ENCODE measurements at places on chromosomes 5 and 9.

- DNase-seq: peak; percentile 33
Observed at GRCh38 chr9:126844085-126844484, 16.4 kb upstream of the ZBTB34 start.

DNA sequence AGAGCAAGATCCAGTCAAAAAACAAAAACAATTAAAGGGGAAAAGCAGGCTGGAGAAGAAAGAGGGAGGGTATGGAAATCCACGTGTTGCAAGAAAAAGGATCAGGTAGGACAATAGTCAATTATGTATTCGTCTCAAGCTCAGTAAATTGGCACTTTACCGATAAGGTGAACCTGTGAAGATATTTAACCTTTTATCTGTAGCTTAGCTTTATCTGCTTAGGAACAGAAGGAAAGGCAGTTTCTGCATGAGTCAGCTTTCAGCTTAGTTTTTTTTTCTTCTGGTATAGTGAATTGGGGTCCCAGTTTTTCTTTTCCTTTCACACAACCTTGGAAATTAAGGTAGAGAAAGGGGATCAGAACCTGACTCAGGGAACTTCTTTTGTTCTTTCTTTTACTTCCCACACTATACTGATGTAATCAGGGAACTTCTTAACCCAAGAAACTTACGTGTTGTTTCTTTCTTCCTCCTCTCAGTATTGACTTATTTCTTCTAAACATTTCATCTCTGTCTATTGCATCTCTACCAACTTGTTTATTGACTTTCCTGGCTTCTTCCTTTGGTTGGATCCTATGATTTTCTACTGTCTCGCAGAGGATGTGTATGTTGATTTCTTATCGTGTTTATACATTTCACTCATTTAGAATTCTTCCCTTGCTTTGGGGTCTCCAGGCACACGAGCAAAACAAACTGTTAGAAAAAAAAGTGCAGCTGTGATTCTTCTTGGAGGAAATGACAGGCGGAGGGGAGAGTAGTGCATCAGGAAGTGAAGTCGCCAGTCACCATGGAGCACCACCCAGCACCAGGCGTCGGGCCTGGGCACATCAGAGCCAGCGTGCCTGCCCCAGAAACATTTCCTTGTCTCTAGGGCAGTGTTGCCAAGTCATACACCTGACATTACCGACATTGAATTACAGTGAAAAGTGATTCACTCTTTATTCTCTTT is 123.0 kb upstream of the LHFPL2 start:
- DNase-seq: no peak

DNA sequence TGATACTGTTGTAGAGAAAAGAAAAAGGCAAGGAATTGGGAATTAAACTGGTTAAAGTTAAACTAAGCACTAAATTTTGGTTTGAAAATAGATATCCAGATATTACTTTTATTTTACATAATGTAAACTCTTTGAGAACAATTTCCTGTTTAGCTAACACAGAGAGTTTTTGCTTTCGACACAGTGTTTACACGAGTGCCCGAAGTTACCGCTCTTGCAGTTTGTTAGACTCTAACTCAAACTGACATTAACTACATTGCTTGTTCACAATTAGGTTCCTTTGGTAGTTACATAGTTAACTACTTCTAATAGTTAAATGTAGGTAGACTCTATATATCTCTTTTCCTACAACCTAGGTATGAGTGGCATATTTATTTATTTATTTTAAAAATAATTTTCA is 117.1 kb upstream of the CHD1 start:
- no peak for DNase-seq

- DNase-seq: no peak
Observed at GRCh38 chr5:108148715-108149139, 233.2 kb downstream of the FBXL17 start.

GRCh38 chr5:54214722-54215121 is 95.7 kb downstream of the ARL15 start:
- no peak for DNase-seq

DNA sequence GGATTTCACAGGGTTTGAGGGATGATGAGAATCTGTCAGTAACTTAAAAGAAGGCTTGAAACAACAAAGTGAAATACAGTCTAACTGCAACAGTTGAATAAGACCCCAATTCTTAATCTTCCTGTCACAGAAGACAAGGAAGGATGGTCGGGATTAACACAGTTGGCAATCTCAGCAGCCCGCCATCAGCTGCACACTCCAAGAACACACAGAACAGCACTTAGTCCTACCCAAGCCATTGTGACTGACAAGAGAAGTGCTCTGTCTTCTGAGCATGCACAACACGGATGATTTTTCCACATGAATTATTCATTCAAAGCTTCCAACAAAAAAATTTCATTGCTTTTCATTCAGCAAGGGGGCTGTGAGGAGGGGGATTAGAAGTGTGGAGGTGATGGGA is 576.1 kb downstream of the TLE4 start:
- no peak for DNase-seq

DNA sequence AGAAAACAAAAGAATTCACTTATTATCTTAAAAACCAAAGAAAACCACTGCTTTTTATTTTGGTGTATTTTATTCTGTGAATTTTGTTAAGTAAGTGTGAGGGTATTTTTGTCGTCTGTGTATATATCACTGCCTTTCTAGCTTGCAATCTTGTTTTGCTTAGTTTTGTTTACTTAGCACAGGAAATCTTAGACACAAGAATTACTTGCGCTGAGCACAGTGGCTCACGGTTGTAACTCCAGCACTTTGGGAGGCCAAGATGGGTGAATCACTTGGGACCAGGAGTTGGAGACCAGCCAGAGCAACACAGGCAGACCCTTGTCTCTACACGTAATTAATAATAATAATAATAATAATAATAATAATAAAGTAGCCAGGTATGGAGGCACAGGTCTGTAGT is 230.3 kb downstream of the PAPPA start:
- DNase-seq: no peak

GRCh38 chr5:88667496-88668201 is 215.3 kb downstream of the MEF2C start:
- peak; percentile 70 for DNase-seq

DNA sequence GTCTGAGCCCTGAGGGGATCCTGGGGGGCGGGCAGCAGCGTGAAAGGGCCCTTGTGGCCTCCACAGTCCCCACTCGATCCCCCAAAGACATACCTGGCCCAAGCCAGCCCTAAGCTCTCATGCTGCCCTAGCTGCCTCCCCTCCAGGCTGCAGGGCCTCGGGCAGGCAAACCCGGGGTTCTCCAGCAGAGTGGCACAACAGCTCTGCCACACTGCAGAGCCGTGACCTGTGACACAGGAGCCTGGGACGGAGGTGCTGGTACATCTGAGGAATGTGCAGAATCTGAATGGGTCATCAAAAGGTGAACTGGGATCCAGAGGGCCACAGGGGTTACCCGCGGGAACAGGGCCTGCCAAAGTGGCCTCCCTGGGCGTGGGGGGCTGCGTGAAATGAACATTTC is 163.2 kb downstream of the DAB2IP start:
- no peak for DNase-seq

GRCh38 chr5:106822851-106823250 is 847.9 kb downstream of the EFNA5 start:
- DNase-seq: no peak

DNA sequence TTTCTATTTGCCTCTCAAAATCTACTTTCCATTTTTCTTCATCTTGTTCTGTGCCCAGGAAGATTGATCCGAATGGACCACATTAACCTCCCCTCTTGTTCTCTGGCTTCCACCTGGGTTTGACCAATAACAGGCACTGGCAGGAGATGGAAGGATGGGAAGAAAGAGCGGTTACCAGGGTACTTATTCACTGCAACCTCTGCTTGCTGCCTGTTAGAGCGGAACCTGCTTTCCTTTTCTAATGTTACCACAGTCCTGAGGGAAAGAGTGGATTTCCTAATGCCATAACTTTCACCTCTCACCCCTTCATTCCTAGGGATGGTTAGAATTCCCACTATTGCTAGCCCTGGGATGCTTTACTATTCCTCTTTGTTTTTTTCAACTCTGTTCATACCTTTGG is 262.1 kb downstream of the RFX3 start:
- DNase-seq: no peak

GRCh38 chr9:22454016-22454415 is 7.4 kb downstream of the DMRTA1 start:
- no peak for DNase-seq

DNA sequence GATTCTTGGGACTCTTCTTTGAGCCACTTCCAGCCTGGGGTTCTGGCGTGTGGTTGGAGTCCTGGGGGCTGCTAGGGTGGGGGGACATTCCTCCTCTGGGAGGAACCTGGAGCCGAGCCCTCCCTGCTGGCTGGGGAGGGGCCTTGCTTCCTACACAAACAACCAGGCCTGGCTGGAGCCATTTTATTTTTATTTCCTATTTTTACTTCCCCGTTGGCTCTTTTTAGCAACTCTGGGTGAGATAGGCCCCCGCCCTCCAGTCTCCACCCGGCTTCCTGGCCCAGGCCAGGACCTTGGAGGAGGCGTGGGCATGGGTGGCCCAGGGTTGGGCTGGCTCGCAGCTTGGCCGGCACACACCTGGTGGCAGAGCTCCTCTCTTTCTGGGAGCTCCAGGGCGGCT is 15.1 kb downstream of the RXRA start:
- peak; percentile 22 for DNase-seq

DNA sequence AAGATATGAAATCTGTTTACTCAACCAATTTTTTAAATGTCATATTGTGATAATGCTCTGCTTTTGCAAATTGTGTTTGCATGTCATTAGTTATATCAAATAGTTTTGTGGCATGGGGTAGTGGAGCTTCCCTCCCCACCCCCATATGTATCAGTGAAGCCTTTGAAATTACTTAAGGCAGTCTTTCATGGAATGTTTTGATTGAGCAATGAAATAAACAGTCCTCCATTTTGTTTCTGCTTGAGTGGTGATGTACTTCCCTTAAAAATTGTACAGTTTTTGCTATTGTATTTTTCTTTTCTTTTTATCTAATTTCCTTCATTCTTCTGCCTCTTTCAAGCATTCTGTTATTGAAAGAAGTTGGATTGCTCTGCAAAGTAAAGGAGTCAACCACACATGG is 3.5 kb downstream of the SOWAHA start:
- DNase-seq: no peak

DNA sequence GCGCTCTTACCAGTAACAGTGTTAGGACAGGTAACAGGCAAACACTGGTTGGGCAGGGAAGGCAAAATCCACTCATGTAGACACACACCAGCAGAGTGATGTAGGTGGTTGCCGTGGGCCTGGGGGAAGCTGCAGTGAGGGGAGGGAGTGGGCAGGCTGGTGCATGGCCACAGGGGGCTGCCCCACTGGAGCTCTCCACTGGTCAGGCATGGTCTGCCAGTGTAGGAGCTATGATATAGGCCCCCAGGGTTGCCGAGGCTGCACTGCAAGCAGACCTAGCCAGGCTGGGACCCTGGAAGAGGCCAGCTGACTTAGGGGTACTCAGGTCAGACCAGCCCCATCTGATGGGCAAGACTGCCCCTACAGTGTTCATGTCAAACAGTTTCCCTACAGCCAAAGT is 154.6 kb downstream of the GDNF start:
- no peak for DNase-seq

GRCh38 chr5:150291388-150292385 is 2.1 kb upstream of the CAMK2A start:
- no peak for DNase-seq

GRCh38 chr5:44862808-44863207 is 54.1 kb downstream of the MRPS30 start:
- DNase-seq: no peak

GRCh38 chr5:74974451-74975091 is 77.8 kb downstream of the GCNT4 start:
- no peak for DNase-seq

- no peak for DNase-seq
Observed at GRCh38 chr5:133321833-133322420, 270.1 kb downstream of the HSPA4 start.

GRCh38 chr5:98031926-98032325 is 741.5 kb upstream of the RGMB start:
- DNase-seq: no peak

DNA sequence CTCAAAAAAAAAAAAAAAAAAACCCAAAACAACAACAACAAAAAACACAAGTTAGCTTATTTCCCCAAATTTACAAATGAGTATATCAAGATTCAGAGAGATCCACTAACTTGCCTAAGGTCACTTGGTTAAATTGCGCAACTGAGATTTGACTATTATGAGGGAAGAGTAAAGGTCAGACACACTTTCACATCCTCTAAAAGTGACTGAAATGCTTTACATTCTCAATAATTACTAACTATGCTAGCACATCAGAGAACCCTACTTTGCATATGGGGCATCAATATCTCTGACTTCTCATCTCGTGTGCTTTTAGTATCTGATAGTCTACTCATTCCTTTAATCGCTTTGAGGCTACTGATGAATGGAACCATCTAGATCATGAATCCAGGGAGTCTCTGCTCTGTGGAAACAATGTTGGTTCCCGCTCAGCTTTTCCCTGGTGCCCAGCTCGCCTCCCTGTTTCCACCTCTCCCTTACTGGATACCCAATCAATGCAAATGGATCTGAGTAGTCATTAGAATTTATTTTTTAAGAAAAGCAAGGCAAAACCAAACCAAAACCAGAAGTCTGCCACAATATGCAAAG is 182.1 kb upstream of the TRIM32 start:
- DNase-seq: no peak

DNA sequence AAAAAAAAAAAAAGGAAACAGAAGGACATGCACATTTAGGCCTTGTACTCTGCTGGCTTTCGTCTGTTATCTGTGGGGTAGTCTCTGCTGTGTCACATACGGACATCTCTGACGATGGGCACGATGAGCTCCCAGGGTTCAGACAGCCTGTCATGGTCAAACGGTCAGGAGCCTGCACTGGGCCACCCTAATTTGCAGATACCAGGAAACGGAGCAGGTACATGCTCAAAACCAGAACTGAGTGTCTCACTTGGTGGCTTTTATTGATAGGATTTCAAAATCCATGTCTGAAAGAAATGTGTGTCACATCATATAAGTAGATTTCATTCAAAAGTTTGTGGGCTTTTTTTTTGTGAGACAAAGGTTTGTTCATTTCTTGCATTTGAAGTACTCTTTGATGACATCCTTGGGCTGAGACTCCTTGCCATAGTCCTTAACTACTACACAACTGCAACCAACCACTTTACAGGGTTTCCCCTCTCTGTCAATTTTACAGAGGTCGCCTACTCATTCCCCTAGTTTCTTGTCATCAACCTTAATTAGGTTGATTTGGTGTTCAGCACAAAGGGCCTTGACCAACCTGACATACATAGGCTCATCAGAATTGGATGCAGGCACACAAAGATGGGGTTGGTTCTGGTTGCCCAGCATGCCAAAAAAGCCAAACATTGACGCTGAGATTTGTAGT is 9.0 kb downstream of the CKMT2 start:
- DNase-seq: no peak

- no peak for DNase-seq
Observed at GRCh38 chr9:82021198-82021597, 32.6 kb downstream of the SPATA31D1 start.
